ENCODE measurements at places on chromosomes 5 and 9.

- no peak for ATAC-seq
Measured at GRCh38 chr5:142016556-142016955, 3.7 kb upstream of the GNPDA1 start.

DNA sequence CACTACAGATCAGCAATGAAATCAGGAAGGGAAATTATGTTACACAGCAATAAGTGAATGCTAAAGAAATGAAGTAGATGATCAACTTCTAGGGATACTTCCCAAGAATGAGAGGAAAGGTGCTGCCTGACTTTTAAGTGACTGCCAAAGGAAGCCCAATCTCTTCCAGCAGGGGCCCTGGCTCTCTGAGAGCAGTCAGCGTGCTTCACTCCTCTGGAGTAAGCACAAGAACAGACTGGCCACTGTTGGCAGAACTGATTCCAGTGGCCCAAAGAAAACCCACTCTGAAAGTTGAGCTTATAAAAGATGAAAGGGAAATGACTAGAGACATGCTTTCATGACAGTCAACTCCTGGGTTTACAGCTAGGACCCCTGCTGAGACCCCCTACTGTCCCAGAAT is 41.8 kb downstream of the MTMR12 start:
- ATAC-seq: no peak

- no peak for ATAC-seq
Measured at GRCh38 chr9:126235336-126236243, 91.0 kb upstream of the MVB12B start.

DNA sequence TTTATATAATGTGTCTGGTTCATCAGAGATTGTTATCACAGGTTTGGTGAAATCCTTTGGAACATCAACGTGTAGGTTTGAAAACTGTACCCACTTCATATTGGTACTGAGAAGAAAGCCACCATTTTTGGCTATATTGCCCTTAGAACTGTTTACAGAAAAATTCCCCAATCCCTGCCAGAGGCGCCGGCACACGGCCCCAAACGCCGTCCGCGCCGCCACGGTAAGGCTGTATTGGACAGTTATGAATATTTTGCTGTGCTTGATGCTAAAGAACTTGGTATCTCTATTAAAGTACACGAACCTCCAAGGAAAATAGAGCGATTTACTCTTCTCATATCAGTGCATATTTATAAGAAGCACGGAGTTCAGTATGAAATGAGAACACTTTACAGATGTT is 35.2 kb downstream of the DCAF10 start:
- ATAC-seq: no peak
